GM03348 (cell line): ENCODE measurements at places on chromosomes 7 and 10.
A peak's percentile ranks its signal among the peaks of the same experiment; 100 is the strongest.

- DNase-seq: no peak
These were observed 286.9 kb upstream of the DKK1 start for GRCh38 chr10:52027055-52027705.

- DNase-seq: no peak
These were observed 163.3 kb downstream of the IPMK start for GRCh38 chr10:58104351-58104751.

DNA sequence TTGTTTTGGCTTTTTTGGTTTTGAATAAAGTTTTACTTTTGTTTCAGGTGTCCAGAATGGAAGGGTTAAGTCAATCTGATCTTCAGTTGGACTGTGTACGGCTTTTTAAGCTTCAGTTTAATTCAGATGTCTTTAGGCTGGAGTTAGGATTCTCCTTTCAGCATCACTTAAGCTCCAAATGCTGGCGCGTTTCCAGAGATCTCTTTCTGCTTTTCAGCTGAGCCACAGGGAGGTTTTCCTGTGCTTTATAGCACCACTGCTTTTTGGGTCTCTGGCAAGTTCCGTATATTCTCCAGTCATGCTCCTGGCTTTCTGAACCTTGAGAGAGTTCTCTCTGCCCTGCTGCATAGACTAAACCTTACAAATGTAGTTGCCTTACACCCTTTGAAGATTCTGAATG, 60.0 kb downstream of the VTI1A start:
- no peak for DNase-seq

DNA sequence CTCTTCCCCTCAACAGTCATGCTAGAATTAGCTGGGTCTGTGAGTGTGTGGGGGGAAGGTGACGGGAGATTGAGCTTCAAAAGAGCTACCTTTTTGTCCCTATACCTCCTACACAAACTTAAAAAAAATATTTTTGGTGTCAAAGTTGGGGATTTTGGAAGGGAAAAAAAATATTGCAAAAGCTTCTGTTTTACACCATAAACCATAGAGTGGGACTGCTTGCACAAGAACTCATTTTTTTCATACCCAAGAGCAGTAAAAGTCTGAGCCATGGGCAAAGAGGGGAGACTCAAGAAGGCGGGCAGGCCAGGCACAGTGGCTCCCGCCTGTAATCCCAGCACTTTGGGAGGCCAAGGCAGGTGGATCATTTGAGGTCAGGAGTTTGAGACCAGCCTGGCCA, 9.4 kb upstream of the ZDHHC4 start:
- no peak for DNase-seq

- DNase-seq: peak; percentile 60
These were observed 627 bp downstream of the DUSP5 start for GRCh38 chr10:110498087-110498981.

DNA sequence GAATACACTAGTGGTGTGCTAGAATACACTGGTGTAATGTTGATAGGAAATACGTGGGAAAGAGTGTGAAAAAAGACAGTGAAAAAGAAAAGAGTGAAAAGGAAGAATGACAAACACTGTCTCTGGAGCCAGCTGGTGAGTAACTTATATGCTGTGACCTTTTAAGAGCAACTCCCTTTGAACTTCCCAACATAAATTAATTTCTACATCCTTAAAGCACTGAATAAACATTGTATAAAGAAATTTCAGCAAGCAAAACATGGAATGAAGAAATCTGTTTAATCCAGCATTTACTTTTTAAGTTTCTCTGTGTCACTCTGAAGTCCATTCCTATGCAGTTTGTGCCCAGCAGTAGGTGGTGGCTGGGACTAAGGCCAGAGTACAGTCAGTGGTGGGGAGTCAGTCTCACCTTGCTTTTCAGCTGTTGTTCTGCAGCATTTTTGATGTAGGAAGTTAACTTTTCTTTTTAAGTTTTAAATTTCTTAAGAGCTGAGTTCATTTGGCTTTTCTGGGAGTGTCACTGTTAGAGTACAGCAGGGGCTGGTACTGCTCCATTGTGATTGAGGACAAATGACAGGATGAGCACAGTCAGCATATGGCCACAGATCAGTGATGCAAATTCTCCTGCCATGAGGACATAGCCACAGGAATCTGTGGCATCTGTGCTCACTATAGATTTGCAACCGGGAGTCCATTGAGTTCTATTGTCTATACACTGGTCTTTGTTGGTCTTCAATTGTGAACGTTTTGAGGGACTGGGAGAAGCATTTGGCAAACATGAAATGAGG, 321.8 kb downstream of the ZNF248 start:
- no peak for DNase-seq

DNA sequence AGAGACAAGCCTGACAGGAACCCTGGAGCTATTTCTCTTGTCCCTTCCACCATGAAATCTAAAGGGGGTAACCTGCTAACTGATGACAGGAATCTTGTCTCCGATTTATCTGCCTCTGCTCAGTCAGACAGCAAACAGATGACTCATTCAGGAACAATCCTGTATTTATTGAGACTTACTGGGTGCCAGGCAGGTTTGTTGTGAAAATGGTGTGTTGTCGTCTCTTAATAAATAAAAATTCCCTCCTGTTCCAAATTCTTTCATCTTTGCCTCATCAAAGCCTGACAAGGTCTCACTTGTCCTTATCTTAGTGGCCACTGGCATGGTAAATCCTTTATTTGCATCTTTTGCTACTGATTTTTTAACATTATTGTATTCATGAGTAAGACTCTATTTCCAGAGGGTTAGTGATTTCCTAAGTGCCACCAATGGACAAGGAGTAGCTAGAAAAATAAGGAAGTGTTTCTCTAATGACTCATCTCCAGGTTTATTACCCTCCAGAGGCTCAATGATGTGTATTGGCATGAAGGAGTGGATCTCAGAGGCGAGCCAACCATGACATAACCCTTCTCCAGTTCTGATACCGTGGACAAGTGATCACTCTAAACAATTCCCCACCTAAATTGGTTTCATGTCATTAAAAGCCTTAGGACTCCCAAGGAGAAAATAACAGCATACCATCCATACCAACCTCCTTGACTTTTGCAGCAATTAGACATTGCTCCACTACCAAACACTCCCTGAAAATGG, 724.0 kb downstream of the GRID1 start:
- DNase-seq: peak; percentile 16

GRCh38 chr7:6167587-6168476, 104.6 kb downstream of the CYTH3 start:
- DNase-seq: no peak

DNA sequence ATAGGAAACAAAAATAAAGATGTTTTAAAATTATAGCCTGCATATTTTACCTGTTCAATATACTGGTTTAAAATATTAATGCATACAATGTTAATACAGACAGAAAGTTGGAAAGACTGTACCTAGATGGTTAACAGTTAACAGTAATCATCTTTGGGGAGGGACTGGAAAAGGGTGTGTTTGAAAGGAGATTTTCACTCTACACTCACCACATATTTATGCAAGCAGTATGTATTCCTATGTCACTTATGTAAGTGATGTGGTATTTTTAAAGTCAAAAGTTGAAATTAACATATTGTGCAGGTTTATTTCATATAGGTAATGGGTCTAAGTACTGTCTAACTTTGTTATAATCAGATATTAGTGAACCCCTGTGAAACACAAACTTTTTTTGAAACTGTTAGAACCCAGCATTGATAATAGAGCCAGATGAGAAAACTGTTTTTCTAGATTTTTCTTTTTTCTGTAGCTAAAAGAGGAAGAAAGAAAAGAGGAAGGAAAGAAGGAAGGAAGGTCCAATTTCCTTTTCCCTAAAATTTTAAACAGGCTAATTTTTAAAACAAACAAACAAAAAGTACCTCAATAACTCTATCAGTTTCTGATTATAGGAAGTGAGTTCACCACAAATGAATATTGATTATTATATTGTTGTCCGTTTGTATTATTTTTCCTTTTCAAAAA, 9.0 kb upstream of the STARD3NL start:
- DNase-seq: no peak

DNA sequence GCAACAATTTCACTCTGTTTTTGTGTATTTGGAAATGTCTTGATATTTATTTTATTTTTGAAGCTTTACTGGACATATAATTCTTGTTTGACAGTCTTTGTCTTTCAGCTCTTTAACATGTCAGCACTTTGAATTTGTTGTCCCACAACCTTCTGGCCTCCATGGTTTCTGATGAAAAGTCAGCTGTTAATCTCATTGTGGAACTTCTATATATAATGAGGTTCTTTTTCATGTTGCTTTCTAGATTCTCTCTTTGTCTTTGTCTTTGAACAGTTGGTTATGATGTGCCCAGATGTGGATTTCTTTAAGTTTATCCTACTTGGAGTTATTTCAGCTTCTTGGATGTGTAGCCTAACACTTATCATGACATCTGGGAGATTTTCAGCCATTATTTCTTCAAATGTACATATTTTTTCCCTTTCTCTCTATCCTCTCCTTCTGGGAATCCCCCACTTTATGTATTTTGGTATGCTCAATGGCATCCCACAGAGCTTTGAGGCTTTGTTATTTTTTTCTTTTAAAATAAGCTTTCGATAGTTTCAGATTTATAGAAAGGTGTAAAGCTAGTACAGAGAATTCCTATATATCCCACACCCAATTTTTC, 9.5 kb upstream of the LMTK2 start:
- DNase-seq: no peak

DNA sequence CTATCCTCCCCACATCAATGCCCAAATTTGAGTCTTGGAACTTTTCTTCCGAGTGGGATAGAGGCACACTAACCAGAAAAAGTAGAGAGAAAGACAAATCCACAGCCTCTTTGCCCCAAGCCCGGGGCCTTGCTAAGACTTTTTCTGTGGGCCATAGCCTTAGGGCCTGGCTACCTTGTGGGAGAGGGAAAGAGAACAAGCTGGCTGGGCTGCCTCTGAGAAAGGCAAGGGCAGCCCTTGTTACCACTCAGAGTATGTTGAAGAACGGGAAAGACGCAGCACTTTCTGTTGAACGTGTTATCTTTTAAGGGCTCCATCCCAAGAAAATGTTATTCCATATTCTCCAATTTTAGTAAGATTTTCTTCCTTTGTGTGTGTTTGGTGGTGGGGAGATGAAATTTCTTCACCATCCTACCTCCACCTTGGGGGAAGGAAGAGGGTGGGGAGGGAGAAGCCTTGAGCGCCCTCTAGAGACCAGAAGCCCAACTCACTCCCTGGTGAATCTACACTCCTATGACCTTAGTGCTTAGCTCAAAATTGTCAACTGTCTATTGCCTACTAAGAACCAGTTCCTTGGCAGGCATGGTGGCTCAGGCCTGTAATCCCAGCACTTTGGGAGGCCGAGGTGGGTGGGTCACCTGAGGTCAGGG, 3.9 kb upstream of the NRF1 start:
- DNase-seq: peak; percentile 74

GRCh38 chr7:130387628-130388403, 7.5 kb downstream of the CPA1 start:
- DNase-seq: no peak

- DNase-seq: peak; percentile 77
These were observed 220.0 kb upstream of the KCND2 start for GRCh38 chr7:120052884-120053382.

- no peak for DNase-seq
These were observed 14.8 kb upstream of the EEPD1 start for GRCh38 chr7:36138209-36138608.

DNA sequence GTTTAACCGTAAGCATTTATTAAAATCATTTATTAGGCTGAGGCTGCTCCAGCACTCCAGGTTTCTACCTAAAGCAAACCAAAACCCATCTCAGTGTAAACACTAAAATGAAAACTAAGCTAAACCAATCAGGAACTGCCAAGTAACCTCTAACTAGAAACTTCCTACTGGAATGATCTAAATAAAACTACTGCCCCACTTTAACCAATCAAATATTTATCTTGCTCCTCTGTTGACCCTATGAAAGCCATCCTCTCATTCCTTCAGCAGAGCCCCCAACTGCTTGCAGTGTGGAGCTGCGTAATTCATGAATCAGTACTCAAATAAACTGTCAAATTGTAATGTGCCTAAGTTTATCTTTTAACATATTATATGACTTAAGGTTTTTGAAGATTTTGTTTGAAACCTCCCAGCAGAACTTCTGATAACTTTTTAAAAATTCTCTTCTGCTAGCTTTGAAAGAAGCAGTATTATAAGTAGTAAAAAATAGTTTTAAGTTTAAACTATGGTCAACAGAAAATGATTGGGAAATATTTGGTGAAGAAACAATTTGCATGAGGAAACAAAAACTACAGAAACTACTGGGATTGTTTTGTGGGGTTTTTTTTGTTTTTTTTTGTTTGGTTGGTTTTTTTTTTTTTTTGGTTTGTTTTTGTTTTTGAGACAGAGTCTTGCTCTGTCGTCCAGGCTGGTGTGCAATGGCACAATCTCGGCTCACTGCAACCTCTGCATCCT, 47.4 kb downstream of the GPR37 start:
- DNase-seq: no peak

DNA sequence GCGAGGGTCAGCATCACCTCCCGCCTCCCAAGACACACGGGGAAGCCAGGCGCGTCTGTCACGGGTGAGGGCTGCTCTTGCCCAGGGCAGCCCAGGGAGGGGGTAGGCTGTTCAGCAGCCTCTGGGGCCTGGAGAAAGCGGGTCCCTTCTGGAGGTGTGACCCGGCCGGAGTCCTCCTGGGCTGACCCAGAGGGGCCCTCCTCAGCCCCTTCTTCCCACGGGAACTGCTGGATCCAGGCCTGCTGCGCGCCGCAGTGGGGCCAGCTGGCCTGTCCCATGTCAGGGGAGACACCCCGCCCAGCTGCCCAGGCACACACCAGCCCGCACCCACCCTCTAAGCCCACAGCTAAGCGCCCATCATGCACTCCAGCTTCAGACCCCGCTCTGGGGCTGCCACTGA, 41.8 kb downstream of the INSIG1 start:
- DNase-seq: no peak

DNA sequence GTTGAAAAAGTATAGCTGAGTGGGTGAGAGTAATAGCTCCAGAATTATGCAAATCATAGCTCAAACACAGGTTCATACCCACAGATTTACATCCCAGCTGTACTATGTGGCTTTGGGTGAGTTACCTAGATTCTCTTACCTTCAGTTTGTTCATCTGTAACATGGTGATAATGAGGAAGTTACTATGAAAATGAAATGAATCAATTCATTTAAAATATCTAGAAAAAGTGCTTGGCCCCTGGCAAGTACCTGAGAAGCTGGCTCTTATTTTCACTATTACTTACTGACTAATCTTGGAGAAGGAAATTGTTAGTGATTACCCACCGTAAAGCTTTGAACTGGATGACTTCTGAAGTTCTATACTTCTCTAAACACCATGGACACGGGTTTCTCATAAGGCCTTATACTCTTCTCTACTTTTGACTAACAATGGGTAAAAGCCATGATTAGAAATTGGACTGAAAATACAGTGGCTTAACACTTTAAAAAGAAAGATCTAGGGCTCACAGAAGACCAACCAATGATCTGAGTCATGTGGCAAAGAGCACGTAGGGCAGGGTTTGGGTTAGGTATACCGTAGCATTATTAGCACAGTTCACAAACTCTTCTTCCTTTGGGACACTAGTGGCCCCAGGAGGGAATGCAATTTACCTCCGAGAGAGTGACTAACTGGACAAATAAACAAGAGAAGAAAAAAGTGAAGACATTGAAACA, 149.2 kb downstream of the PLPP4 start:
- DNase-seq: no peak

GRCh38 chr10:113410618-113411017, 142.2 kb upstream of the HABP2 start:
- no peak for DNase-seq

- DNase-seq: no peak
These were observed 437.3 kb downstream of the PARD3 start for GRCh38 chr10:34377833-34378232.

- DNase-seq: peak; percentile 75
These were observed 44.2 kb downstream of the PDLIM1 start for GRCh38 chr10:95246582-95247051.
